ENCODE measurements at places on chromosomes 4 and X.

- DNase-seq, result peak; percentile 21
Observed at GRCh38 chrX:136209016-136209738, 42.0 kb downstream of the MAP7D3 start.

GRCh38 chr4:83783215-83783614 is 247.3 kb downstream of the GPAT3 start:
- DNase-seq, result no peak

- no peak for DNase-seq
Observed at GRCh38 chrX:54994668-54995351, 822 bp upstream of the PFKFB1 start.

GRCh38 chrX:53039236-53039635 is 9.4 kb upstream of the GPR173 start:
- DNase-seq, result no peak

DNA sequence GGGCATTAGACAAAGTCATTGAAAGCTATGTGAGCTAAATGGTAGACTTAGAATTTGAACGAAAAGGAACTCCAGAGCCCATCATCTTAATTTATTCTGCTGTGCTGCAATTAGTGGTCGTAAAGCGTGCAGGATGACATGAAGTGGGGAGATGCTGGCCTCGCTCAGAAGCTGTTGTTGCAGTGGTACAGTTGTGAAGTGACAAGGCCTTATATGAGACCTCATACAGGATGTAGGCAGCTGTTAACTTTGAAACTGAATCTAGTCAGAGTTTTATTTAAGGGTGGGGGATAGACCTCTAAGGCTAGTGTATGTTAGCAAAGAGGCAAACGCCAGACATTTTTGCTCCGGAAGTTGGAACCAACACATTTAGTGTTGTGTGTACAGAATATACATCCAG is 13.4 kb downstream of the KLF3 start:
- no peak for DNase-seq

GRCh38 chrX:110755611-110756010 is 40.0 kb downstream of the CHRDL1 start:
- no peak for DNase-seq

DNA sequence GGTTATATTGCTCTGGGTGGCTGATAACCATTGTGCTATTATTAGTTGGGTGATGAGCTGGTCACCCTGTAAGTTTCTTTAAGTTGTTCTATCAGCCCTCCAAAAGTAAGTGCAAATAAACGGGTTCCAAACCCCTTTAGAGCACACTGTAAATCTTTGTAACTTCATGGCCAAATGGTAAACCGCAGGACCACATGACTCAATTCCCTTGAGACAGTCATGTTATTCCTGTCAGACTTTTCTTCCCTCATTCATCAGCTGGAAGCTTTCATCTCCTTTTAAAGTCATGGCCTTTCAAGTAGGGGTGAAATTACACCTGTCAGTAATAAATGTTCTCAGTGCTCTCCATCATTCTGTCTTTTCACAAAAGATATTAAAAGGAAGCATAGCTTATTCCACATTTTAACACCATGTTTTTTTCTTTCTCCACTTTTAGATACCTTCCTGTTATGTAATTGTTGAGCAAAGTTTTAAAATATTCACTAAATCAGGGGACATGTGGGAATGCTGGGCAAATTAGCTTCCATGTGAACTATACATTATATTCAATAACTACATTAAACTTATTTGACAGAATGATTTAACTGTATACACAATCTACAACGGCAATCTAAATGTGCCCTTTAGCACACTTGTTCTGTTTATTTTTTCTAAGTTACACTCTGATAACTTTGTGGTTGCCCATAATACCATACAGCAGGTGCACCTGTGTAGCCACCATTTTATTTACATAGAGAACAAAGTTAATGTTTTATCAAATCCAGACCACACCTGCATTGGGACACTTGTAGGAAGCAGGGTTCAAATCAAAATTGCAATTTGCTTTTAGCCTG is 275.5 kb downstream of the CFAP299 start:
- DNase-seq, result no peak

DNA sequence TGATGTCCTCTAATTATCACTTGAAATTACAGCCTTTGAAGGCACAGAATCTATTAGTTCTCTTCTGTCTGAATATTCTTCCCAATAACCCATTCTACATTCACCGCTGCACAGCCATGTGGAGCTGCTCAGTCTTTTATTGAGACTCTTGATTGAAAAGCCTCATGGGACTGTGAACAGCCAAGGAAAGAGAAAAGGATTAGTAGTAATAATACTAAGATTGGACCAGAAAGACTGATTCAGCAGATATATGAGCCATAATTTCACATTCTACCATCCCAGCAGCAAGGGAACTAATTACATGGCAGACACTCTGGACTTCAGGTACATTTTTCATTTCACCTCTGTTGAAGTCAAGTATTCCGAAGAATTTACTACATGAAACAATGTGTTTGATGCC is 2471.7 kb downstream of the ARAP2 start:
- no peak for DNase-seq

- no peak for DNase-seq
Observed at GRCh38 chr4:7218686-7219085, 26.3 kb downstream of the SORCS2 start.

DNA sequence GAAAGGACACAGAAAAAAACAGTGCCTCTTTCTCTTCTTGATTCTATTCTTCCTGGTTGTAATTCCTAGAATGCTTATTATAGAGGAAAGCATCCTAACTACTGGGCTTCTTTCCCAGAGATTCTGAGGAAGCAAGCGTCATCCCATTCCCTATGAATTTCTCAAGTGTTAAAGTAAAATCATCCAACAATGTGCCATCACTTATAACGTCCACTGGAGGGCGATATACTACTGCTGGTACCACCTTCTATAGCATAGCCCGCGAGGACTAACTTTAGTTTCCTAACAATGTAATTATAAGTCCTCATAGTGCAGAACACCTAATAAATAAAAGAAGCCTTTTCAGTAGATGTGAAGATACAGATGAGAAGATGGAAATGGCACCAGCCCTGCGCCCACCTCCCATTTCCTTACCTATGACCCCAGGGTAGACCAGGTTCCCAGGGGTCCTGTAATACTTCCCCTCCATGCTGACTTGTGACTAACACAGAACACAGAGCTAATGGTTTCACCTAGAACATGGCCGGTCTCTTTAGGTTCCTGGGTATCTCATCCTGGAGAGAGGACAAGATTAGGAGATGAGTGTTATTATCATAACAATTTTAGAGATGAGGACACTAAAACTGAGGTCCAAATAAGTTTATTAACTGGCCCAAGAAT is 4.2 kb downstream of the CENPVL3 start:
- DNase-seq, result no peak

GRCh38 chr4:156998500-156999174 is 27.0 kb upstream of the PDGFC start:
- DNase-seq, result no peak

DNA sequence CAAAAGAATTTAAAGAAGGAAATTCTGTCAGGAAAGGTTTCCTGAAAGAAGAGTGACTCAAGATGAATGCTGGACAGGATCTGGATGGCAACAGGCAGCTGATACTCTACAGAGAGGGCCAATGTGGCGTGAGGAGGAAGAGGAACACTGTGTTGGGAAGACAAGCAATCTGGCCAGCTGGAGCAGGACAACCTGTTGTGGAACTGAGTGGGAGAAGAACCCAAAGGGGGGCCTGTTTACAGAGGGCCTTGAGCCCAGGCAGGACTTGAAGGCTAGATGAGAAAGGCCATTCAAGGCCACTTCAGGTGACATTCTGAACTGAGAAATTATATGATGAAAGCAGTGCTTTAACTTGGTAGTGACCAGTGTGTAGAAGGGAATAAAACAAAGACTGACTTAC is 8.5 kb downstream of the OTUD4 start:
- DNase-seq, result no peak

- DNase-seq, result no peak
Observed at GRCh38 chr4:90290345-90290744, 163.2 kb downstream of the CCSER1 start.

DNA sequence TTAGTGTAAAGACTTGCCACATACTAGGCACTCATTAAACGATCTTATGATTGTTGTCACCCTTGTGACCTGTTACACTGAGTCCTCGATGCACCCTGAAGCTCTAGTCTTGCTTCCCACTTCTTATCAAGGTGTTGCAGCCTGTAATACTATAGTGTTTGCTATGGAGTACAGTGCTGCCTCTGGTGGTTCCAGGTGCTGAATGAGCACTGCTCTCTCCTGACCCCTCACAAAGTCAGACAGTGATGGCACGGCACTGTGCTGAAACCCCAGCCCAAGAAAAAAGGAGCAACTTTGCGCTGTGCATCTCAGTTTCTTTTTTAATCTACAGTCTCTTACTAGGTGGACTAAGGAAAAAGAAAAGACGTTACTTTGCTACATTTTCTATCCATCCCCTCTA is 106.3 kb downstream of the GC start:
- no peak for DNase-seq

- no peak for DNase-seq
Observed at GRCh38 chr4:44727471-44727870, 1.1 kb upstream of the GNPDA2 start.

All from activated T-cell treated with anti-CD3 and anti-CD28 coated beads, Interleukin-2, amount 50 U/mL, for 4 hours (primary cell).